ENCODE measurements at places on chromosomes 4 and X. TPM values are rescaled to one million over a fixed set of nuclear protein-coding genes. Genes with fewer than 3 reads are reported as not detected.

The UTP14A gene
- 14.7 TPM for total RNA-seq

GRCh38 chr4:76061982-76062381, 12.5 kb upstream of the ART3 start:
- DNase-seq, result no peak

- peak; percentile 87 for DNase-seq
These were observed 20.2 kb upstream of the TMEM184C start for GRCh38 chr4:147596981-147597380.

DNA sequence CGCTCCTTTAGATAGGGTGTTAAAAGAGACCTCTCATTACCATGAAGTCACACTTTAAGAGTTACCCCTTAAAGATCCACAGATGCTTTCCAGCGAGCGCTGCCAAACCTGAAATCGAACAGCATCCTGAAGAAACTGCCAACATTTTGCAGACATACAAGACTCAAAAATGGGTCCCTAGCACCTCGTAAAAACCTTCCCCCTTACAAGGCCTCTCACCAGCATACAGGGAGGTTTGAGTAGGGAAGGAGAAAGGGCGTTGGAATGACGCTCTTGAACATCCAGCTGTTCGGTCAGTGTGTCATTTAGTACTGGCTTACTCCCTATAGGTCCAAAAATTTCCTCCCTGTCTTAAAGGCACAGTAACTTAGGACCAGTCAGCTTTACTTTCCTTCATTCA, 45.3 kb upstream of the PGRMC1 start:
- no peak for DNase-seq

GRCh38 chrX:106144755-106145639, 23.1 kb upstream of the PWWP3B start:
- no peak for DNase-seq

DNA sequence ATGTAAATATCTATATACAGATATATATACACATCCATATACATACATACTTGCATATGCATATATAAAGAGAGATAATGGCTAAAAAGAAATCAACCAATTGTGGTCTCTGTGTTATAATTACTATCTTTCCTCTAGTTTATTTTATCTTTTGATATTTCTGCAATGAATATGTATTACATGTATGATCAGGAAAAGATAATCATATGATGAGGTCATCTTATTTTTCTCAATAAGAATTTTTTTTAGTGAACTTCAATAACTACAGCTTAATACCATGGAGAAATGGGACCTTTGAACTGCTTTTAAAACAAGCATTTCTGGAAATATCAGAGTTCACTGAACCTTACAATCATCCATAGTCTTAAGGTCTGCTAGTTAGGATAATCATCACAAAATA, 158.0 kb downstream of the HNRNPD start:
- DNase-seq, result no peak

- DNase-seq, result peak; percentile 69
These were observed 6.2 kb downstream of the TXK start for GRCh38 chr4:48127682-48128404.

- no peak for DNase-seq
These were observed 73.4 kb upstream of the MAGEB2 start for GRCh38 chrX:30141966-30142365.

- no peak for DNase-seq
These were observed 39.3 kb downstream of the RAB33B start for GRCh38 chr4:139493176-139493575.

The PPP1R3F gene
- 15.7 TPM for total RNA-seq

GRCh38 chr4:92304121-92304520, 355 bp downstream of the GRID2 start:
- no peak for DNase-seq

- DNase-seq, result peak; percentile 88
These were observed 77.1 kb downstream of the RBM46 start for GRCh38 chr4:154858166-154858565.

The KIF4A gene
- total RNA-seq, result not detected

The PAGE1 gene
- not detected for total RNA-seq

DNA sequence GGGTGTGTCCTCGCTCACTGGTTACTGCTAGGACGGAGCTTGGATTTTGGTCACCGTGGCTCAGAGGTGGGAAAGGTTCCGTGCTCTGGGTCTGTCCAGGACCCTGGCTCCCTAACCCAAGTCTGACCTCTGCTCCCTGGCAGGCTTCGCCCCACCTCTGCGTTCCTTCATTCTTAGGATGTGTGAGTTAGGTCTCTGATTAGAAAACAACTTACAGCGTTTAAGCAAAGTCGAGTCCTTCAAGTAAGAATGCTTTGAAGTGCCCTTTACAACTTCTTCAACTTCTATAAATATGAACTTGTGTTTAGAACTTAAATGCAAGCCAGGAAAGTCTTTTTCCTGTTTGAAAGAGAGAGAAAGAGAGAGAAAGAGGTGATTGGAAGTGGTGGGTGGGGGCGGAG, 891 bp downstream of the TLR2 start:
- DNase-seq, result no peak

The ADH1A gene
- not detected for total RNA-seq

DNA sequence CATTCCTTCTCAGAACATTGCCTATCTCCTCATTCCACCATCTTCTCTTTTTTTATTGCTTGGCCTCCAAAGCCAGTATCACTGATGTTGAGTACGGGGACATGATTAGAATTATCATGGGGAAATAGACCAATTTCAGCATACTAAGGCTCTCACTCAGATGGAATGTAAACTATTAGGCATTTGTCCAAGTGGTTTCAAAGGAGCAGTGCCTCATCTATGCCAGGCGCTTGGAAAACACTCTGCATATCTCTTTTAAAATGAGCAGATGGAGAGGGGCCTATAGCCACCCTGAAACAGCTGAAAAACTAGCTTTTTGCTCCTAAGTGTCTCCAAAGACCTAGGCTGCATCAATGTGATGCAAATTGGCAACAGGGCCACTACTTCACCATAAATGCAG, 150.8 kb upstream of the DIPK2B start:
- DNase-seq, result no peak

GRCh38 chr4:552019-552418, 24.1 kb downstream of the TMEM271 start:
- DNase-seq, result no peak

The ESX1 gene
- total RNA-seq, result not detected

The FAM200B gene
- 62.4 TPM for total RNA-seq

DNA sequence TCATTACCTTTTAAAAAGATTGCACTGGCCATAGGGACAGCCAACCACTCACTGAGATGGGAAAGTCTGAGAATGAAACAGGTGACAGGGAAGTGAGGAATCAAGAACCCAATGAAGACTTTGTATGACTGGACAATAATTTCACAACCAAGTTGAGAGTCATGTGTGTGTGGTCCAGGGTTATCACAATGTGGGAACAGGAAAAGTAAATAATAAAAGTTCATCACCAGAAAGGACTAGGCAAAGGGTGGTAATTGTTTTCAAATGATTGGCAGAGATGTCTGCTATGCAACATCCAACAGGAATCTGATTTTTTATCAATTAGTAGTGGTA, 129.3 kb downstream of the AMELX start:
- DNase-seq, result no peak

The MAGEE2 gene
- total RNA-seq, result not detected

DNA sequence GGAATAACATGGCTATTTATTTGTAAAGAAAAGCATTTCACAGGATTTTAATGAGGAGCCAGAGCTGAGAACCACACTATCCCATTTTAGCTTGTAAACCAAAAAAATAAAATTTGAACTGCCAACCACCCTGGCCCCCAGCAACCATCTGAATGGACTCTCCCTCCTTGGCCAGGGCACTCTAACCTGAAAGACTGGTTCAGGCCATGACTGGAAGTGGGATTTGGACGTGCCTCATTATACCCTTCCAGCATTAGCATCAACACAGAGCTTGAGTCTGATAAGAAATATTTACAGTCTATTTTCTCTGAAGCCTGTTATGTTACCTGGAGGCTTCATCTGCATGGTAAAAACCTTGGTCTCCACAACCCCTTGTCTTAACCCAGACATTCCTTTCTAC, 30.0 kb downstream of the METAP1 start:
- no peak for DNase-seq

DNA sequence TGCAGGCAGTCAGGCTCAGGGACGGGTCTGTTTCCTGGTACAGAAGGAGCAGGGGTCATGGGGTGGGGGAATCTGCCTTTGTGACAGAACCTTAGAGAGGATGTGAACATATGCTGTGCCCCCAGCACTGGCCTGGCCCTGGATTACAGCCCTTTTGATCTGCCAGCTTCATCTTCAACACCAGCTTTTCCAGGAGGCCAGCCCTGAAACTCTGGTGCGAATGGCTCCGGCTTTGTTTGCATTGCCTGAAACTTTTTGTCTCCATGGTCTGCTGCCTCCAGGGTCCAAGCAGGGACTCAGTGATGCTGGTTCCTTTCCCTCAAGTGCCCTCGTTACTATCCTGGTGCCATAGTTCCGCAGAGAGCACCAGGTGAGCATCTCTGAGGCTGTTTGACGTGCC, 2.1 kb downstream of the CNGA2 start:
- no peak for DNase-seq

DNA sequence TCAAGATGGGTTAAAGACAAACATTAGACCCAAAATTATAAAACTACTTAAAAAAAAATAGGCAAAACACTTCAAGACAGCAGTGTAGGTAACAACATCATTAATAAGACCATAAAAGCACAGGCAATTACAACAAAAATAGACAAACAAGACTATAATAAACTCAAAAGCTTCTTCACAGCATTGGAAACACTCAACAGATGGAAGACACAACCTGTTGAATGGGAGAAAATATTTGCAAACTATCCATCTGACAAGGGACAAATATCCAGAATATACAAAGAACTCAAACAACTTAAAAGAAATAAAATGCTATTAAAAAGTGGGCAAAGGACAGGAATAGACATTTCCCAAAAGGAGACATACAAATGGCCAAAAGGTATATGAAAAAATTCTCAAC, 170.7 kb downstream of the HHIP start:
- no peak for DNase-seq

The CDKL2 gene
- total RNA-seq, result 27.0 TPM

- peak; percentile 71 for DNase-seq
These were observed 16.5 kb upstream of the MXRA5 start for GRCh38 chrX:3362956-3363355.

The MAPK10 gene
- 95.0 TPM for total RNA-seq

DNA sequence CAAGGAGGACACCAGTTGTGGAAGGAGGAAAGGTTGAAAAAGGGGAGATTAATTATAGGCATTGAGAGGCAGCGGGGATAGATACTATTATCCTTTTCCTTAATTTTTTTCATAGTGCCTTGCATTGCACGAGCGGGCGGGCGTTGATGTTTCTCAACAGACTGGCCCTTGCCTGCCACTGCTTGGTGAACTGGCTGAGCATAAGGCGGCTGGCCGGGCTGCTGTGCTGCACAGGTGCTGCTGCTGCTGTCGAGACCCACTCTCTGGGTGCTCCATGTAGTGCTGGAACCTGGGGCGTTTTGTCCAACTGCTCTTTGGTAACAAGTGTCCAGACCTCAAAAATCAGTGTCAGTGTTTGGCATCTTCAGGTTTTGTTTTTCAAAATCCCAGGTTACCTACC, 83.3 kb upstream of the PAQR3 start:
- DNase-seq, result no peak

GRCh38 chrX:15146515-15146914, 123.4 kb downstream of the ASB9 start:
- DNase-seq, result no peak

GRCh38 chr4:157270108-157270507, 49.6 kb downstream of the GRIA2 start:
- DNase-seq, result peak; percentile 54

DNA sequence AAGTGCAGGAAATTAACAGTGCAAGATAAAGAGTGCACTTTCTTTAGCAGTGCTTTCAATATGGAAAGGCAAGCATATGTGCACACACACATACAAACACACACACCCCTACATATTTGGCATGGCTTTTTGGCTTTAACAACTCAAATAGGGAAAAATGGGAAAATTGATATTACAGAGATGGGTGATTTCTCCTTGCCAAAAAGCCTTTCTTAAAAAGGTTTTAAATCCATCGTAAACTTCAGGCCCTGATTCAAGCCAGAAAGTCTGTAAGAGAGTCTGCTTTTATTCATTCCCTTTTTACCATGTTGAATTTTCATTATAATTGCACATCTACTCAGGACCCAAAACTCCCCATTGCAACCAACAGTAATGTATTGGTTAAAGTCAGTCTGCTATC, 612.0 kb upstream of the ACTRT1 start:
- no peak for DNase-seq

The KLHL15 gene
- 12.8 TPM for total RNA-seq

DNA sequence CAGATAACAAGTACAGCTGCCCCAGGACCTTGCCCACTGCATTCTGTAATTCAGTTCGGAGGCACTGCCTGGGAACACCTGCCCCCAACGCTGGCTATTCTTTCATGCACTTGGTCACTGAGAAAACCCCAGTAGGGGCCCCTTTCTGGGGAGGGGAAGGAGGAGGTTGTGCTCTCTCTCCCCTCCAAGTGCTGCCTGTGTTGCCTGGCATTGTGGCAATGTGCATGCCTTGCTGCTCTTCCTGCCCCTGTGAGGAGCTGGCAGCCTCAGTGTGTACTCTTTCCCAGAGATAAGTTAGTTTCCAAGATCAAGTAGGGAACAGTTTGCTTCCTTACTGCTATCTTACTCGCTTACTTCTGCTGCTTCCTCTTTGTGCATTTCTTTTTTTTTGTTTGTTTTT, 90.8 kb downstream of the AASDH start:
- DNase-seq, result no peak

DNA sequence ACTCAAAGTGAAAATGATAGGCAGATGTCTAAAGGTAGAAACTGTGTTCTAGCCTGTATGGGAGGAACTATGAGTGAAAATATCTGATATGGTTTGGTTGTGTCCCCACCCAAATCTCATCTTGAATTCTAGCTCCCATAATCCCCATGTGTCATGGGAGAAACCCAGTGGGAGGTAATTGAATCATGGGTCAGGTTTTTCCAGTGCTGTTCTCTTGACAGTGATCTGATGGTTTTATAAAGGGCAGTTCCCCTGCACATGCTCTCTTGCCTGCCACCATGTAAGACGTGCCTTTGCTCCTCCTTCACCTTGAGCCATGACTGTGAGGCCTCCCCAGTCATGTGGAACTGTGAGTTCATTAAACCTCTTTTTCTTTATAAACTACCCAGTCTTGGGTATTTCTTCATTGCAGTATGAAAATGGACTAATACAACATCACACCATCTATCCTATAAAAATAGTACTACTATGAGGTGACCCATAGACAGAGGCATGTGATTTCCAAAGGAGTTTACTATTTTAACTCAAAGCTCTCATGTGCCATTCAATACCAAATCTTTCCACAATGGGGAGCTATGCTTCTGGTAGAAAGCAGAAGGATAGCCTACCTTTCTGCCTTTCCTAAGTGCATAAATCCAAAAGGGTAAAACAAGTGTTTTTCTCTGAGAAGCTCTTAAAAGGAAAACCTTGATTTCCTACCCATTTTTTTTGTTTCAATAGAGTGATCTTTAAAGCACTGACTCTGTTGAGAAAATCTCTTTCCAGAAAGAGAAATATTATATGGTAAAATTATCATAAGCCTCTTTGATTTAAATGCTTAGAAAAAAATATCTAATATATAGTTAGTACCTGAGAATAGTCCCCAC, 38.8 kb downstream of the SEC31A start:
- no peak for DNase-seq

- peak; percentile 71 for DNase-seq
These were observed 1.7 kb downstream of the FRAS1 start for GRCh38 chr4:78058591-78059523.

GRCh38 chr4:126907389-126907788, 725.4 kb upstream of the INTU start:
- DNase-seq, result no peak

The PHEX gene
- 1.5 TPM for total RNA-seq

- no peak for DNase-seq
These were observed 3.5 kb upstream of the TIMP1 start for GRCh38 chrX:47578692-47579091.

The FAM149A gene
- 9.3 TPM for total RNA-seq
